ENCODE measurements at places on chromosomes 13 and 19.

GRCh38 chr13:74871369-74872070 lies 610.4 kb downstream of the TBC1D4 start:
- DNase-seq: no peak

DNA sequence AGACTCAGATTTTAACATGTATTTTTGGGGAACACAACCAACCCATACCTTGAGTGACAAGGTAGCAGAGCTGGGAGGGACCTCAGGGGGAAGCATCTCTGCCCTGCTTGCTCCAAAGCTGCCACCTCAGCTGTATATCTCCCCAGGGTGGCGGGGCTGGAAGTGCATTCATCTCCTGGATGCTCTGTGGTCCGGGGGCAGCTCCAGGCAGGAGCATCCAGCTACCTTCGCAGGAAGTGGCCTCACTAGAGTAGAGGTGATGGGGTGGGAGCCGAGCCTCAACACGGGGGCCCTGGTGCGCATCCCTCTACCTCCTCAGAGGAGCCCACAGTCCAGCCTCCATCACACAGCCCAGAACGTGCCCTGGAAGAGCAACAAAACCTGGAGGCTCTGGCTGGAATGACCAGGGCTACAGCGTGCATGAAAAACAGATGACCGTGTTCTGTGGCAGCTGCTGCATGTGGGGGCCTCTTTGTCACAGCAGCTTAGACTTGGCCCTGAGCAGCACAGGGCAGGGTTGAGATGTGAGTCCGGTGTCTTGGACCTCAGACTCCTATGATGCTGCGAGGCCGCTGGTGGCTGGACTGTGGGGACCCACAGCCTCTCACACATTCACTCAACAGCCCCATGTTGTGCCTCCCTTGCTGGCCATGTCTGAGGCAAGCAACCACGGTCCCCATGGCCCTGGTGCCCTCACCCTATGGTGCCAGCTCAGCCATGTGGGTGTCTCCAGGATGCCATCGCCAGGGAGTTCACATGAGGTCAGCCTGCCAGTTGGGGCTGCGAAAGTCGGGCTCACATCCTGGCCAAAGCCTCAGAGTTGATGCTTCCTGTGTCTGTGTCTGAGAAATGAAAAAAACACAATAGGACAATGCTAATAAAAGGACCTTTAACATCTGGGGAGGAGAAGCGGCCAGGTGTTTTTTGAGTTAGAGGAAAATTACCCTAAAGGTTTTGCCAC lies 17.1 kb upstream of the GAS6 start:
- DNase-seq: no peak

DNA sequence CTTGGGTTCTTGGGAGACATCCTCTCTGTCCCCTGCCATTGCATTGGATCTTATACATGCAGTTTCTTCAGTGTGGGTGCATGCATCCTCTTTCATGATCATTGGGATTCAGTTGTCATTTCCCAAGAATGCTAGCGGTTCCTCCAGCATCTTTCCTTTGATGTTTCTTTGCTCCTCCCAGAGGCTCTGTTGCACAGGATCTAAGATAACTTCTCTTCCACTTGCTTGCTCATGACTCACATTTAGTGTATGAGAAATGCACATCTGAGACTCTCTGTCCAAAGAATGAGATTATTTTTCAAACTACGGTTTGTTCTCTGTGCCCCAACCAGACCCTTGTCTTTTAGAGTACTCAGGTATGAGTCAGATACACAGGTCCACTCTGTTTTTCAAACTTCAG lies 197.1 kb downstream of the NDFIP2 start:
- no peak for DNase-seq

DNA sequence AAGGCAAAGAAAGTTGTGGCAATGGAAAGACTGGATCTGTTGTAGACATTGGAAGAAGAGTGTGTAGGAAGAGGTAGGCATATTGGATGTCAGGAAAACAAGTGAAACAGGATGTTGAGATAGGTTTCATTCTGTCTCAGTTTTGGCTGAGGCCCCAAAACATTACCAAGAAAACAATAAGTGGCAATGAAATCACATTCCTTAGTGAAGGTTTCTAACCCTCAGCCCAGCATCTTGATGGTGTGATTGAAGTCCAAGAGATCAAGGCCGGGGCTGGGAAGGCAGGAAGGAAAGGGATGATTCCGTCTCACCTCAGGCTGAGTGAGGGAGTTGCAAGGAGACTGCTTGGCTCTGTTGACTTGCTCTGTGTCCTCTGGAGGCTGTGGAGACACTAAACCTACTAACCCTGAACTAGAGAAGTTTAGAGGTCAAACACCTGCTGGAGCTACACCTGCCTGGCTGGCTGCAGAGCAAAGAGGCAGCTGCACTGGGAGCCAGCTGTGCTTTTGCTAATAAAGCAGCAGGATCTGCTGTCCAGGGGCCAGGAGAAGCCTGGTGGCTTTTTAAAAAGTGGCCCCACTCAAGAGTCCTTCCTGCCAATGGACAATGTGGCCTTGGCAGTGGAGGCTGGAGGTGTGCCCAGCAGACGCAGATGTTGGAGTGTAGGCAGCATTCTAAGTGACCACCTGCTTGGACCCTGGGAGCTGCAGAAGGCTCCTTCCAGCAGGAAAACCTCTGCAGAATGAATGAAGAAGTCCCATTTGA lies 53.6 kb downstream of the DGKH start:
- no peak for DNase-seq

GRCh38 chr13:50127726-50128291 lies 112.6 kb downstream of the KCNRG start:
- no peak for DNase-seq

DNA sequence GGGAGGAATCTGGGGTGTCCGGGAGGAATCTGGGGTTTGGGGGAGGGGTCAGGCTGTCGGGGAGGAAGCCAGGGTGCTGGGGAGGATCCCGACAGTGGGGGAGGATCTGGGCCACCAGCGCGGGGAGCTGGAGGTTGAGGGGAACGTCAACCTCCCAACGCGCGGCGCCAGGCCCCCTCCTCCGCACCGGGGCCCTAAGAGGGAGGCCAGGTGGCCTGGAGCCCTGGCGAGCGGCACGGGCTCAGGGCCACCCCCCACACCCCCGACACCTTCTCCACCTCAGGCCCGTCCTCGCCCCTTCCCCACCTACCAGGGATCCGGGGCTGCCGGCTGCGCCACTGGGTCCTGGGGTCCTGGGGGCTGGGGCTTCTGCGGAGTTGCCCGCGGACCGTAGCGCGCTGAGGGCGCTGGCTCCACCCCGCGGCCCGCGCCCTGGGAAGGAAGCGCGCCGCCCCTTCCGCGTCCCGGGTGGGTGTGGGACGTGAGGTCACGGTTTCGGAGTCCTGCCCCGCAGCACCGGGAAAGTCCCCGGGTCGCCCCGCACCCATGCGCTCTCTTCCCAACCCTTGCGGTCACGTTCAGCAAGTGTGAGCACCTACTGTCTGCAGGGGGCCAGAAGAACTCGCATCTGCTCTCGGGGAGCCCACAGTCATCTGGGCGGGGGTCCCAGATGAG lies at the start of gene TICAM1:
Gene TICAM1 (minus strand): TSS at position 409 of the 675 bp plus-strand sequence. CDS start 13,335 bp downstream, outside the sequence.
- DNase-seq: no peak

DNA sequence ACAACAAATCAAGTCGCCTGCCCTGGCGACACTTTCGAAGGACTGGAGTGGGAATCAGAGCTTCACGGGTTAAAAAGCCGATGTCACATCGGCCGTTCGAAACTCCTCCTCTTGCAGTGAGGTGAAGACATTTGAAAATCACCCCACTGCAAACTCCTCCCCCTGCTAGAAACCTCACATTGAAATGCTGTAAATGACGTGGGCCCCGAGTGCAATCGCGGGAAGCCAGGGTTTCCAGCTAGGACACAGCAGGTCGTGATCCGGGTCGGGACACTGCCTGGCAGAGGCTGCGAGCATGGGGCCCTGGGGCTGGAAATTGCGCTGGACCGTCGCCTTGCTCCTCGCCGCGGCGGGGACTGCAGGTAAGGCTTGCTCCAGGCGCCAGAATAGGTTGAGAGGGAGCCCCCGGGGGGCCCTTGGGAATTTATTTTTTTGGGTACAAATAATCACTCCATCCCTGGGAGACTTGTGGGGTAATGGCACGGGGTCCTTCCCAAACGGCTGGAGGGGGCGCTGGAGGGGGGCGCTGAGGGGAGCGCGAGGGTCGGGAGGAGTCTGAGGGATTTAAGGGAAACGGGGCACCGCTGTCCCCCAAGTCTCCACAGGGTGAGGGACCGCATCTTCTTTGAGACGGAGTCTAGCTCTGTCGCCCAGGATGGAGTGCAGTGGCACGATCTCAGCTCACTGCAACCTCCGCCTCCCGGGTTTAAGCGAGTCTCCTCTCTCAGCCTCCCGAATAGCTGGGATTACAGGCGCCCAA lies at the start of gene LDLR:
Gene LDLR (plus strand): TSS at position 210 of the 760 bp plus-strand sequence. CDS start 86 bp downstream, at position 296.
- DNase-seq: peak; percentile 95

DNA sequence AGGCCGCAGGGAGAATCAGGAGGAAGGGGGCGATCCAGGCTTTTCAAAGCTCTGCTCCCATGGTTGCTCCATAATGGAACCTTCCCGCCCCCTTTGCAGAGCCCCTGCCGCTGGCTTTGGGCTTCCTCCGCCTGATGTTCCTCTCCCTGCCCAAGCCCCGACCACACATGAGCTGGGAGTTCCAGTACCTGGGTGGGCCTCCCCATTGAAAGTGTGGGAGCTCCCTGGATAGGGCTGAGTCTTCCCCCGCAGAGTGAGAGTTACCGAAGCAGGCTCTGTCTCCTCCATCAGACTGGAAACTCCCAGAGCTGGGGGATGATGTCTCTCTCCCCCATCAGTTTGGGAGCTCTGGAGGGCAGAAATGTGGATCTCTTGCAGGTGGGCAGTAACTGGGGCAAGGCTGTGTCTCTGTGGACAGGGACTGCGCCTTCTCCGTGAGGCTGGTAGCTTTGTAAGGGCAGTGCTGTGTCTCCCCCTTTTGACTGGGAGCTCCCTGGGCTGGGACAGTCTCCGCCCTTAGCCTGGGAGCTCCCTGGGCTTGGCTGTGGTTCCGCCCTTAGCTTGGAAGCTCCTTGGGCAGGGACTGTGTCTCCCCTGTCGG lies 722 bp downstream of the DCAF15 start:
- no peak for DNase-seq

DNA sequence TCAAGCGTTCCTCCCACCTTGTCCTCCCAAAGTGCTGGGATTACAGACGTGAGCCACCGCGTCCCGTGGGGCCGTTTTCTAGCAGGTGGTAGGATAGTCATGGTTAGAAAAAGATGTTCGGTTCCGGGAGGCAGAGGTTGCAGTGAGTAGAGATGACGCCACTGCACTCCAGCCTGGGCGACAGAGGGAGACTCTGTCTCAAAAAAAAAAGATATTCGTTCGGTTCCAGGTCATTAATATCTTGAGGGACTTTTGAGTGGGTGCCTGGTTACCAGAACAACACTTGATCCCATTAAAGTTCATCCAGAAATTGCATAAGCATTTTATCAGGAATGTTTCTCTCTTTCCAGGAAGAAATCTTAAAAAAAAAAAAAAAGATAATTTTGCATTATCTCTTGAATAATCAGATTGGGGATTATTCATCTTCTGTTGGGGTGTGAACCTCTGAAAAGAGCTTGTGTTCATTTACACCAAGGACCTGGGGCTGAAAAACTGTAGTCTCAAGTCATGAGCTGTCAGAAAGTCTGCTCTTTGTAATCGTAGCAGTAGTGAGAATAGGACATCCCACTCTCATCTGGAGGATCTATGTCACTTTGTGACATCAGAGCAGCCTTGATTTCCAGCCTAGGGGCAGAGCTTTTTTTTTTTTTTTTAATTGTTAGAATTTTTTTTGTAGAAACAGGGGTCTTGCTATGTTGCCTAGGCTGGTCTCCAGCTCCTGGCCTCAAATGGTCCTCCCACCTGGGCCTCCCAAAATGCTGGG lies 1.0 kb upstream of the ETHE1 start:
- DNase-seq: no peak

DNA sequence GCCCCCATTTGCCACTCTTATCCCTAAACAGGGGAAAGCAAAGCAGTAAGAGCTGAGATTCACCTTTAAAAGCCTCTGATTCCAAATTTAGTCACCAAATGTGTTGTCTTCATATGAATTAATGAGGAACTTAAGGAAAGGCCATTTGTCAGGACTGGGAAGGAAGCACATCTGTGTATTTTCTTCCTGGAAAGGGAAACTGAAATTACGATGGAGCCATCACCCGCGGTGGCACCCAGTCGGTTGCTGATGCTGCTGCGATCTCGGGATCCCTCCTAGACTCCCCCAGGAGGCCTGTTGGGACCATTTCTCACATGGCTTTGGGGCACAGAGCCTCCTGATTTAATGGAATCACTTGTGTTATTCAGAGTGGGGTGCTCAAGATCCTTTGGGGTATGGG lies 7.4 kb upstream of the IL4I1 start:
- no peak for DNase-seq

GRCh38 chr19:342801-343421 lies 1.7 kb downstream of the MIER2 start:
- DNase-seq: no peak

GRCh38 chr13:24179486-24179850 lies 18.9 kb downstream of the SPATA13 start:
- no peak for DNase-seq

DNA sequence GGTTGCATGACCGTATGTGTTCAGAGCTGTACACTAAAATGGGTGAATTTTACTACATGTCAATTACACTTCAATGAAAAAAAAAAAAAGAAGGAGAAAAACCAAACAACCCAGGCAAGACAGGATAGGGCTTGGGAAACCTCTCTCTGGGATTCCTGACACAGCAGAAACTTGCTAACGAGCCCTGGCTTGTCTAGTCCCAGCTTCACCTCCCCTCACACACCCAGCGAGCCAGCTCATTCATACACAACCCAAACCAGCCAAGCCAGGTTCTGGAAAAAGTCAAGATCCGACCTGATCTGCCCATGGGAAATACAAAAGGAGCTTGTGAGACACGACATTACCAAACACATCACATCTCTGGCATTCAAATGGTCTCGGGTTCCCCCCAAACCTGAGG lies 3.7 kb upstream of the TECR start:
- DNase-seq: no peak

- DNase-seq: no peak
Observed at GRCh38 chr19:45670670-45671453, 2.8 kb downstream of the GIPR start.

DNA sequence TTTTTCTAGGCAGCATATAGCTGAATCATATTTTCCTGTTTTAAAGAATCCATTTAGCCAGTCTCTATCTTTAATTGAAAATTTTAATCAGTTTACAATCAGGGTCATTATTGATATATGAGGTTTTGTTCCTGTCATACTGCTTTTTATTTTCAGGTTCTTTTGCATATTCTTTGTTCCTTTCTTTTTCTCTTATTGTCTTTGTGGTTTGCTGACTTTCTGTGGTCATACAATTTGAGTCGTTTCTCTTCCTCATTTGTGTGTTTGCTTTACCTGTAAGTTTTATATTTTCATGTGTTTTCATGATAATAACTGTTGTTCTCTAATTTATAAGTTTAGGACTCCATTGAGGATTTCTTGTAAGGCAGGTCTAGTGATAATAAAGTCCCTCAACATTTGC lies 812.6 kb downstream of the DACH1 start:
- no peak for DNase-seq

DNA sequence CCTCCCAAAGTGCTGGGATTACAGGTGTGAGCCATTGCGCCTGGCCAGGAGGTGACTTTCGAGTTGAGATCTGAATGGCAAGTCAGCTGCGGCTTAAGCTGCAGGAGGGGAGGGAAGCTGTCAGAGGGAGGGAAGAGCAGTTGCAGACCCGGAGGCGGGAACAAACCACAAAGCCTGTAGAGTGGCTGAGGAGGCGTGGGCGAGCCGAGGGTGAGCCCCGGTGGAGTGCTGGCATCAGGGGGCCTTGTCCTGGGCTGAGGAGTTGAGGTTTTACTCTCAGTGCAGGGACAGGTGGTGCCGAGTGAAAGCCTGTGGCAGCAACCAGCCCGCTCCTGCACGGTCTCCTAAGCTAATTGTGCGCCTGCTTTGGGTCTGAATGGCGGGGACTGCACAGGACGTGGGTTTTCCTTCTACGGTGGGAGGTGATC lies 24.2 kb downstream of the PPP1R37 start:
- no peak for DNase-seq
